NCI-H524 (cell line): ENCODE measurements at places on chromosomes 1 and 21.

DNA sequence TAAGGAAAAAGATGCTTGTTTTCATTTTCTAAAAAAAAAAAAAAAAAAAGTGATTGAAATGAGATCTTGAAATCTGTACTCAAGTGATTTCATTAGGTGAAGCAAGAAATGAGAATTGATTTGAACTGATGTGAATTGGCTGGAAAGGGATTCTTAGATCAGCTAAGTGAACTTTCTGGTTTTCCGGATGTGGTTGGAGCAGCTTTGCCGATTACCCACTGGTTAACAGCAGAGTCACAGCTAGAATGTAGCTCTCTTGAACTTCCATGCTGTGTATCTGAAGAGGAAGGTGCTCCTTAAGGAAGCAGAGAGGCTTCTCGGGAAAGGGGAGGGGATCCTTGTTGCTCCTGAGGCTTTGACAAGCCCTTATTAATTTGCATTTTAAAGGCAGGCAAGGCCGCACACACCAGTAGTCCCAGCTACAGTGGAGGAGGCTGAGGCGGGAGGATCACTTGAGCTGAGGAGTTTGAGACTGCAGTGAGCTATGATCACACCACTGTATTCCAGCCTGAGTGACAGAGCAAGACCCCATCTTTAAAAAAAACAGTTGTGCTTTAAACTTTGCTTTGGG is 28.7 kb upstream of the PWP2 start:
- no peak for DNase-seq

GRCh38 chr21:27694667-27695066 is 727.8 kb upstream of the ADAMTS5 start:
- peak; percentile 4 for DNase-seq

DNA sequence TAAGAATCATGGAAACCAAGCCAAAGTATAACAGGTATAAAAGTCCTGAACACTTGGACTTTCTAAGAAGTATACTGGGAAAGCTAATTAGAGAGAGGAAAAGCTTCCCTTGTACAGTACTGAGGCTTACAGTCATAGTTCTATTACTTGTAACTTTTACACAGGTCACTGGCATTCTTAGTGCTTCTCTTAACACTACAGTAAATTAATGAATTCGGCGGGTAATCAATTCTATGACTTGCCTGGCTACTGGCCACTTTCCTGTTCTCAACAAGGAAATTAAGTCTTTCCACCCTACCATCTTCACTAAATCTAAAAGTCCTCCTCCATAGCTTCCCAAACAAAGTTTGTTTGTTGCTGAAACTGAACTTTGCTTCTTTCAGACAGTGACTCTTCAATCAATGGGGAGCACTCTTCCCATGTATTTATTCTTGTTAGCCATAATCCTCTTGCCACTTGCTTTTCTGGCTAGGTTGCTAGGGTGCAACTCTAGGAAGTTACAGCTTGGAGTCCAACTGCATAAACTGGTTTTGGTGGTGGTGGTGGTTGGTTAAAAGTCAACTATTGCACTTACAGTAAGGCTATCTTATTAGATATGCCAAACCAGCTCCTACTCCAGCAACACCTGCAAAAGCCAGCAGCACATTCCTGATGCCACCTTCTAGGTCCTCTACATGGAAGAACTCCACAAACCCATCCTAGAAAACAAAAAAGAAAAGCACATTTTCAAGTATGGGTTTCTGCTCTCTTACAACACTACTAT is 2.4 kb downstream of the MCL1 start:
- DNase-seq, result no peak

DNA sequence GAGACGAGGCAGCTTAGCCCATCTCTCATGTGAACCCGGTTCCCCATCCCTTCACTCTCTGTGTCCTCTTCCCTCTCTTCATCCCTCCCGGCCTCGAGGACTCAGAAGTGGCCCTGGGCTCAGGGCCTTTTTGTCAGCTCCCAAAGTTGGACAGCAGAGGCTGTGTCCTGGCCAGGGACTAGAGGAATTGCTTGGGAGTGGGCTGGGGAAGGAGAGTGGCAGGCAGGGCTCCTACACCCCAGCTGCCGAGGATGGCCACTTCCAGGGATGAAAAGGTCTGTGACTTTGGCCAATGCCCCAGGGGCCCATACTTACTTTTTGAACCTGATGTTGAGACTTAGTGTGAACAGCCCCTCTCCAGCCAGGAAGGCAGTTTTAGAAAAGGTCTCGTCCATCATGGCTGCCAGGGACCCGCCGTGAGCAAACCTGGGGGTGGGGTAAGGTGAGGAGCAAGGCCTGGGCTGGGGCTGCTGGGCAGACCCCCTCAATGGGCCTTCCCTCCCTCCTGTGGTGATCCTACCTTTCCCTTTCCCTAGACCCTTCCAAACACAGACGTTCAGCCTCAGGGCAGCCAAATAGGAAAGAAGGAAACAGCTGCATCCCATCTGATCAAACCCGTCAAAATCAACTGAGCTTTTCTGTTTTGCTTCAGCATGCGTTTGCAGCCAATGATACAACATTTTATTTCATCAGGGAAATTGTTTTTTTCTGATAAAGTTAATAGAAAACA is 5.5 kb downstream of the THEM5 start:
- DNase-seq, result no peak

DNA sequence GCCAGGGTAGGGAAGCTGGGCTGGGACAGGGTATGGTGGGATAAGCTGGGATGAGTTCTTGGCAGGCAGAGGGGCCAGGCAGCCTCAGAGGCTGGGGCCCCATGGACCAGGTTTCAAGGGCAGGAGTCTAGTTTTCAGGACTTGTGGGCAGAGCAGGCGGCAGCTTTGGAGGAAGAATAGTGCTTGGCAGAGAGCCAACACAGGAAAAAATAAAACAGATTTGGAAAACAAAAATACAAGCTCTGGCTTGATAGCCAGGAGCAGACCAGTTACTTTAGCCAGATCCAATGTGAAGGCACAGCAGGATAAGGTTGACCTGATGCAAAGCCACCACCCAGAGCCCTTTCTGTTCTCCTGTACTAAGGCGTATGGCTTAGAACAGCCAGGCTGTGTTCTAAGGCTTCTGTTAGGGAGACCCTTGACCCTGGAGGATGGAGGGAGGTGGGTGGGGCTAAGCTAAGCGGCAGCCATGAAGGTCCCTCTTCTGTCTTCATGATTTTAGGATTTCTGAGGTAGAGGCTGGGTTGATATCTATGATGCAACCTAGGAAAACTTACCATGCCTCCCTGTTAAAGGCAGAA is 5.5 kb downstream of the TRAF5 start:
- DNase-seq, result no peak

DNA sequence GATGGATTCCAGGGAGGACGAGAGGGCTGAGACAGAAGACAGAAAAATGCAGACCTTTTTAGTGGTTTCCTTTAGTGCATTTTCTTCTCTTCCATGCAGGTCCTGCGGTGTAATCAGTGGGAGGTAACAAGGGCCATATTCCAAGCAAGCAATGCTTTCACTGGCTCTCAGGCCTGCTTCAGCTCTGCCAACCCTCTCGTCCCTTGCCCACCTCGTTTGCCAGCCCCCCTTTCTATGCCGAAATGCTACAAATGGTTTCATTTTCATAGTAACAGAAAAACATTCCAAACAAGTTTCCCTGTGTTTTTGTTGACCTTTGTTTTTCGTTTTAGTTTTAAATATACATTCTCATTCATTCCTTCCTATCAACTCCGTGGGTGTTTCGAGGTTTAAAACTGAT is 443.1 kb downstream of the TTLL7 start:
- DNase-seq, result no peak

DNA sequence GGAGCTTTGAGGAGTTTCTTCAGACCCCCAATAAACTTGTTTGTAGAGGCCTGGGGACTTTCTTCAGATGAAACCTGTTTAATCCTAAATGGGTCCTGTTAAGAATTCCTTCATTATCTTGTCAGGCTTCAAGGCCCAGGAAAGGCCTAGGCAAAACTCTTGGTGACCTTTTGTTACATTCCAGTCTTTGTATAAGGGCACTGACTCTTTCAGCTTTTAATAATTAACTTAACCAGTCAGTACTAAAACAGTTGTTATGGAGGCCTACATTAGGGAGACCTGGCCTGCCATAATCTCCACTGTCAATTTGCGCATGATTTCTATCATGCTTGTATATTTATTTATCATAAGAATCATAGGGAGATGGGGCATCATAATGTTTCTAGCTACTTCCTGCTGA is 110.2 kb downstream of the FCRL5 start:
- DNase-seq, result no peak

DNA sequence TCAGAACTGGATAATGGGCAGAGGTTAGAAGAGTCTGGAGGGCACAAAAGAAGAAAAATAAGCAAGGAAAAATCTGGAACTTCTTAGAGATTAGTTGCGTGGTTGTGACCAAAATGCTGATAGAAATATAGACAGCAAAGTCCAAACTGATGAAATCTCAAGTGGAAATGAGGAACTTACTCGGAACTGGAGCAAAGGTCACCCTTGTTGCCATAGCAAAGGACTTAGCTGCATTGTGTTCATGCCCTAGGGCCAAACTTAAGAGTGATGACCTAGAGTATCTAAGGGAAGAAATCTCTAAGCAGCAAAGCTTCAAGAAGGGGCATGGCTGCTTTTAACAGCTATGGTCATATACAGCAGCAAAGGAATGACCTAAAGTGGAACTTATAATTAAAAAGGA is 180.0 kb downstream of the TTLL7 start:
- no peak for DNase-seq

DNA sequence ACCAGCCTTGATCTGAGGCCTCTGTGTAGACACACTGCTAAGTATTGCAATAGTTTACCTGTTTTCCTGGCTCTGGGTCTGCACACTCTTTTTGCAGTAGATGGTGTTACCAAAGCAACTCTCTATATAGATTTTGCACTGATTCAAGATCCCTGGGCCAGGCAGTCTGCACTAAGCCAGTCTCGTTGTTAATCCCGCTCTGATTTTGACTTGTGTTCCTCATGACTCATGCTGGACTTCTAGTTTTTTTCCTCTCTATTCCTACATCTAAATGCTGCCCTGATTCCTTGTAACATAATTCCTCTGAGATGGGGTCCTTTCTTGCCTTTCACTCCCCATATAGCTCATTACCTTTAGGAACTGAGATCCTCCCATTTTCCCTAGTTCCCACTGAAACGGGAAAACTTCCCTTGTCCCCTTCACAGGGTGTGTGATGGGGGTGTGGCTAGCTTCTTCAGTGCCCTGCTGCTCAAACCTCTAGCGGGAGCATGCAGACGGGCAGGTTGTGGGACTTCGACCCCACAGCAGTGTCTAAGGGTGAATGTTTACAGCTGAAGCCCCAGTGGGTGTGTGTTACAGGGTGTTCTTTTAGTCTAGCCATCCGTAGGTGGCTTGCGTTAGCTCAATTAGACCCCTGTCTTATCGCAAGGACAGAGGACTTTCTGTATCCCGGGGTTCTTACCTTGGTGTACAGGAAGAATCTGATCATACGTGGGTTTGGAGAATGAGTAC is 106.5 kb upstream of the RAB3GAP2 start:
- DNase-seq, result no peak

- peak; percentile 15 for DNase-seq
Observed at GRCh38 chr1:157978586-157979403, 14.7 kb upstream of the KIRREL1 start.
